ENCODE measurements at places on chromosomes 13 and 19. TPM values are rescaled to one million over a fixed set of nuclear protein-coding genes. Genes with fewer than 3 reads are reported as not detected.

The HRC gene
- total RNA-seq, result 2.1 TPM

- no peak overlapping the region for H3K27ac ChIP-seq
- no peaks in the 10 kb centered on the region for H3K27me3 ChIP-seq
- no peaks in the 10 kb centered on the region for H3K4me1 ChIP-seq
- no peaks in the 10 kb centered on the region for H3K36me3 ChIP-seq
Observed at GRCh38 chr19:6970021-6970420, 51.2 kb downstream of the MBD3L2B start.

DNA sequence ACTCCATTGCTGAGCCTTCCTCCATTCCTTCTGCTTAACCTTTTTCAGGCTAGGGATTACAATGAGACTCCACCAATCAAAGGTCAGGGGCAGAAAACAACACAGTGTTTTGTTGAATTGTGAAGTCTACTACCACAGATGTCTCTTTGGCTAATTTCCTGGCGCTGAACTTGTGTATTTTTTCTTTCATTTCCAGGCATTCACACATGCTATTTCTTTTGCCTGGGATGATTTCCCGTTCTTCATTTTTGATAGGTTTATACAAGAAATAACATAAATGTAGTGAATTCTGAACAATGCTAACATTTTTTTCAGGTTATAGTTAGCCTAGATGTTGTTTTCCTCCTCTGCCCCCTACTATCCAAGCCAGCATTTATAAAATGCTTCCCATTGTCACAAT, 64.3 kb downstream of the OLFM4 start:
- no peaks in the 10 kb centered on the region for H3K27me3 ChIP-seq
- no peaks in the 10 kb centered on the region for H3K4me1 ChIP-seq

GRCh38 chr19:12838886-12839756, 806 bp downstream of the MAST1 start:
- H3K4me3 ChIP-seq, result no peak overlapping the region
- no peak for DNase-seq
- no peak overlapping the region for H3K27ac ChIP-seq
- H3K36me3 ChIP-seq, result no peaks in the 10 kb centered on the region
- peaks cover 19% of the 10 kb centered on the region for H3K4me1 ChIP-seq

GRCh38 chr19:10270616-10271394, at the start of gene ICAM1:
TSS of gene ICAM1 (plus strand) at chr19:10271120. CDS start at chr19:10271160, 40 bp downstream.
- no peaks in the 10 kb centered on the region for H3K27me3 ChIP-seq
- H3K4me3 ChIP-seq, result peak within 1 kb of the TSS; percentile 59
- H3K36me3 ChIP-seq, result peaks cover 11% of the 10 kb centered on the region
- DNase-seq, result peak; percentile 93

DNA sequence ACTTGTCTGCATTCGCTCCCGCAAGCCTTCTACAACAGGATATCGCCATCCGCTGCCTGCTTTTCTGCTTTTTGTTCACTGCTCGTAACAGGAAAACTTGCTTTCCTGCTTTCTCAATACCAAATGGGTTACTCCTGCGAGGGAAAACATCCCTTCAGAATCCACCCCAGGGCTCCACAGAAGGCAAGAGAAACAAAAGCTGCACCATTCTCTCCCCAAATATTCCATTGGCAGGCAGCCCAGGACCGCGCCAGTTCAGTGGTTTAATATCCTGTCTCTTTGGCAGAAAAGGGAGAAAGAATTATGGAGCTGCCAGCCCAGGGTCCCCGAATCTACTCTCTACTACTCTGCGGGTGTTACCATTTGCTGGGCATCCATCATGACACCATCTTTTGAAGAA, 84.7 kb upstream of the DOCK9 start:
- H3K27ac ChIP-seq, result peak overlapping the region; percentile 29
- no peaks in the 10 kb centered on the region for H3K27me3 ChIP-seq
- H3K36me3 ChIP-seq, result no peaks in the 10 kb centered on the region
- H3K4me3 ChIP-seq, result no peak overlapping the region
- no peak for DNase-seq
